ENCODE measurements at places on chromosomes 5 and 9.
A peak's percentile ranks its signal among the peaks of the same experiment; 100 is the strongest.

GRCh38 chr5:135397084-135397483 lies 1.9 kb downstream of the MACROH2A1 start:
- DNase-seq, result no peak

DNA sequence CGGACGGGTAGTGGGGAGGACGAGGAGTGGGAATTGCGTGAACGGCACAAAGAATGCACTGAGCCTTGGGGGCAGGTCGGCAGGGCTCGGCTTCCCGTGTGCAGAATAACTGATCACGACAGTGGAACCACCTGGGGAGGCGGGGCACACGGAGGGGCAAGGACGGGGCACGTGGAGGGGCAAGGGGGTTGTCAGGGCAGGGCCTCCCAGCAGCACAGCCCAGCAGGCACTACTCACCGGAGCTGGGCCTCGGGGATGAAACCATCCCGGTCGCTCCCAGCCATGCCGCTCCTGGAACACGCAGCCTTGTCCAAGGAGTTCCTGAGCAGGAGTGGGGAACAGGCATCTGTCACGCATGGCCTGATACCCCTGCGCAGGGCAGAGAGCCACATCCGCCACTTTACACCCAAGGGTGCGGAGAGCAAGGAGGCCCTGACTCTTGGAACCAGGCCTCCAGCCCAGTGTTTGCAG lies 33.4 kb downstream of the SARDH start:
- DNase-seq, result no peak

GRCh38 chr9:87305151-87305550 lies 192.5 kb upstream of the DAPK1 start:
- no peak for DNase-seq

- DNase-seq, result no peak
These were observed 508.8 kb downstream of the SEMA5A start for GRCh38 chr5:9037048-9037447.

DNA sequence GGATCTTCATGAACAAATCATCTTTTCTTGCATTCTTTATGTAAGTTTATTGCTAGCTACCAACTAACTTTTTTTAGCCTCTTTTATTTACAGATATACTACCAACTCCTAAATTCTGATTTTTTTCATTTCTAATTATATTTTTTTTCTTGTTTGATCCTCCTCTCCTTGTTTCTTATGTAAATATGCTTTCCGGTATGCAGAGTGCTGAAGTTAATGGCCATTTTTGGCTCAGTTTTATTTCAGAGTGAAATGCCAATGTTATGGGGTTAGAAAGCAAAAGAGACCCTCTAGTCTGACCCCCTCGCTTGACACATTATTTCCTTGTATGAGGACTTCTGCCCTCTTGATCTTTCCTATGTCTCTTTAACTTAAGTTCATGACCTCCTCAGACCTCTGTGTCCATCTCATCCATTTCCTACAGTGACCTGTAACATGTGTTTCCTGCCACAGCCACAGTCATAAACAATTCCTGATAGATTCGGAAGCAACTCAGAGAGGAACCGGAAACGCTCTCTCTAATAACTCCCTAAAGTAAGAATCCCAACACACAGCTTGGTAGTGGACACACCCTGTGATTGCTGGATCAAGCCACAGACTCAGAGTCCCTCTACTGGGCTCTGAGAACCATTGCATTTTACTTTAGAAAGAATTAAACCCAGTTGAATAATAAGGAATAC lies 42.9 kb upstream of the AFAP1L1 start:
- DNase-seq, result peak; percentile 19

DNA sequence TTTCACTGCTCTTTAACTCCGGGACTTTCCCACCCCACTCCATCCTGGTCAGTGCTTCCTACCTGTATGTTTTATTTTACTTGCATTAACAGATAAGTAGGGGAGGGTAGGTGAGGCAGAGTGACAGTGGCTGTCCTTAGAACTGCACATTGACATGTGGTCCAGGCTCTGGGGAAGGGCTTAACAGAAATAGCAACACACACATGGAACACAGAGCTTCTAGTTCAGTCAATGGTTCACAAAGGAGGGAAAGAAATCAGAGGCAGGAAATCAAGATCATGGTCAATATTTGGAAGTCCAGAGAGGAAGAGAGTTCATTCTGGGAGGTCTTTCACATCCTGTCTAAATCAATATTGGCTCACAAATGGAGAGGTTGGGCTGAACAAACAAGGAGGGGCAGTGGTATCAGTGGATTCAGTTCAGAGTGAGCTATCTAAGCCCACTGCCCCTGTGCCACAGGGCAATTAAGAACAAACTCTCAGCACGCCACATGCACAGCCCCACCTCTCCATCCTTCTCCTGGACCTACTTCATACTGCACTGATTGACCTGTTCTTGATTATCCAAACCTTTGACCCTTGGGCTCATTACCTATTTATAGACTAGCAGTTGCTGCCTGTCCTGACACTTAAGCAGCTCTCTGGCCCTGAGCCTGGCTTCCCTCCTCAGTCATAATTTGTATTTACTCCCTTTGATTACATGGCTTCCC lies 6.2 kb upstream of the VPS13A start:
- DNase-seq, result no peak

GRCh38 chr9:93950619-93951601 lies 4.2 kb downstream of the BARX1 start:
- DNase-seq, result peak; percentile 18

- no peak for DNase-seq
These were observed 493.7 kb upstream of the SGCD start for GRCh38 chr5:155833287-155833686.

- no peak for DNase-seq
These were observed 9.4 kb downstream of the SLC22A4 start for GRCh38 chr5:132303589-132303988.

- no peak for DNase-seq
These were observed 333.8 kb upstream of the MPDZ start for GRCh38 chr9:13613296-13613695.

GRCh38 chr9:119884438-119884837 lies 515.2 kb upstream of the BRINP1 start:
- DNase-seq, result no peak

- DNase-seq, result no peak
These were observed 205.4 kb downstream of the DCP2 start for GRCh38 chr5:113181853-113182490.

GRCh38 chr5:66669086-66669861 lies 73.1 kb downstream of the MAST4 start:
- DNase-seq, result no peak

DNA sequence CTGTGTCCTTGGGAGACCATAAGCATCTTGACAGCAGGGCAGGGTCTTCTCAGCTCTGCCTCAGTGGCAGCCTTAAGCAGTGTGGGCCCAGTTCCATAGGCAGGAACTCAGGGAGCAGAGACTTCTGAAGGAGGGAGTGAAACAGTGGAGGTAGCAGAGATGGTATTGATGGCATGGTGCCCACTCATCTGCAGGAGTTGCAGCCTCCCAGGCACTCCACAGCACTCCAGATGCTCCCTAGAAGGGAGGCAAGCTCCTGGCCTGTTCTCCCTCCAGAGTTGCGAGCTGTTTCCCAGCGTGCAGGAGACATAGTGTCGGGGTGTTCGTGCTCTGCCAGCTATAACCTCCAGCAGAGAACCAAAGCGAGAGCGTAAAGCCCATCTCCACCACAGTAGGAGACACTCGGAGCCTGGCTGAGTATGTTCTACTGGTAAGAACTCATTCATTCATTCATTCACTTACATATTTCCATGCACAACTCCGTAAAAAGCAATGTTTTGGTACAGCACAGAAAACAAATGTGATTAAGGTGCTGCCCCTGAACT lies 31.4 kb upstream of the UNC5A start:
- no peak for DNase-seq

Measured in CD14-positive monocyte (primary cell).